ENCODE measurements at places on chromosomes 2 and 18.
A peak's percentile ranks its signal among the peaks of the same experiment; 100 is the strongest.

DNA sequence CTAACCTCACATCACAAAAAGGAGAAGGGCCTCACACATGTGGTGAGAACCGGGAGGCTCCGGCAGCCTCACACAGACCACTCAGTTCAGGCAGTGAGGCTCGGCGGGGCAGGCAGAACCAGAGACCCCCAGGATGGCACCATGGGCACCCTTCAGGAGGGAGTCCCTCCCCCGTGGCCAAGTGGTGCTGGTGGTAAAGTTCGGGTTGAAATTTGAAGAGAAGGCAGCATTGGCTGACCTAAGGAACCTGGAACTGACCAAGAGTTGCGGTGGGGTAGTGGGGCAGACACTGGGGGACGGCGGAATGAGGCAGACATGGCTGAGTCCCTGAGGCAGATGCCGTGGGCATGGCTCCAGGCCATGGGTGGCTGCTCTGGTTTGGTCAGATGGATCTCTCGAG lies 239.3 kb upstream of the MYT1L start:
- no peak for DNase-seq

DNA sequence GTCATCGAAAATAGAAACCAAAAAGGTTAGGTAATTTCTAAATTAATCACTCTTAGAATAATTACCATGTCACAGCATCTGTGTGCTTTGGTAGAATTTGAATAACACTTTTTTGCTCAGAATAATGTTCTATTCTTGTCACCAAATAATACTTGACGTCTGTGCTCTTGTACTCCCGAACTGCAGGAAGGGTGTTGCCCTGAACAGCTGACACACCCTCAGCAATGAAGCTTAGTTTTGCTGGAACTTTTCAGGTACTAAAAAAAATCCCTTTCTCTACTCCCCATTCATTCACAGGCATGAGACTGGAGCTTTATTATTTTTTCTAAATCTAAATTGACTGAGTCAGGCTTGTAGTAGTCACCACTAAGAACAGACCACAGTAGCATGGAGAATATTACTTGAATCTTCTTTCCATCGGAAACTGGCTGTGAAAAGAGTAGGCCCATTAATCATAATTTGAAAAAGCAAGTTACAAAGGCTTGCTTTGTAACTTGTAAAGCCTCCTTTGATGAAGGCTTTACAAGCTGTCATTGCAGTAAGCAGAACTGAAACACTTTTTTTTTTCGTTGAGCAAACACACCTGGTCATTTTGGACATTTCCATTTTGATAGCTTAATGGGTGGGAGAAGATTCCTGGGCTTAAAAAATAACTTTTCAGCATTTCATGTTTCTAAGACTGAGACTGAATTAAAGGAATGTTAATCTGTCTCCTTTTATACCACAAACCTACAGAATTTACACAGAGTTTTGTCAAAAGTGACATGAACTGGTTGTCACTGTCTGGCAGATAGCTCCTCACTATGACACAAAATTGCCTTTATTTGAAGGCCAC lies 70.3 kb upstream of the PELI1 start:
- DNase-seq: no peak

- no peak for DNase-seq
These were observed 57.5 kb downstream of the MYL12B start for GRCh38 chr18:3319399-3319798.

DNA sequence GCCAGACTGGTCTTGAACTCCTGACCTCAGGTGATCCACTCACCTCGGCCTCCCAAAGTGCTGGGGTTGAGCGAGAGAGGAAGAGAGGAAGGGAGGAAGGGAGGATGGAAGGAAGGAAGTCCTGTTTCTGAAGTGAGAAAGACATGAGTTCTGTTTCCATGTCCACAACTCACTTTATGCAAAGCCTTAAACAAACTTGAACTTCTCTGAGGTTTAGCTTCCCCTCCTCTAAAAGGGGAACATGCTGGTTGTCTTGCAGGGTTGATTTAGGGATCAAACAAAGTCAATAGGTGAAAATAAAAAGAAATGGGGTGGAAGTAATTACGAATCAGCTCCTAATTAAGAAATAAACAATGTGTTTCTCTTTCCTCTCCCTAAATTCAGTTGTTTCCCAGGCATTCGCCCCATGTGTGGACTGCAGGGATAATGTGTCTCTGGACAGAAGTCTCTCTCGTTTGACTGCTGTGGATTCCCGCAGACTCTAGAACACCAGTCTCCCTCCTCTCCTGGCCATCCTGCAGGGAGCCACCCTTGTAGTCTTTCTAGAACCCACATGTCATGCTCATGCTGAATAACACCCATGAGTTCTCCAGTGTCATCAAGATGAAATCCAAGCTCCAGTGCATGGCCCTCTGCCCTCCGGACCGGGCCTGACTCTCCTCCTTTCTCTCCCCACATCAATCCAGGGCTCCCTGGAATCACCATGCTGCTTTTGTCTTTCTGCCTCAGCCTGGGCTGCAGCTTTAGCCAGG lies 229.3 kb upstream of the TRIB2 start:
- DNase-seq: no peak

GRCh38 chr2:40049781-40050180 lies 270.7 kb upstream of the THUMPD2 start:
- no peak for DNase-seq

- no peak for DNase-seq
These were observed 53.8 kb downstream of the NEDD4L start for GRCh38 chr18:58097907-58098166.

DNA sequence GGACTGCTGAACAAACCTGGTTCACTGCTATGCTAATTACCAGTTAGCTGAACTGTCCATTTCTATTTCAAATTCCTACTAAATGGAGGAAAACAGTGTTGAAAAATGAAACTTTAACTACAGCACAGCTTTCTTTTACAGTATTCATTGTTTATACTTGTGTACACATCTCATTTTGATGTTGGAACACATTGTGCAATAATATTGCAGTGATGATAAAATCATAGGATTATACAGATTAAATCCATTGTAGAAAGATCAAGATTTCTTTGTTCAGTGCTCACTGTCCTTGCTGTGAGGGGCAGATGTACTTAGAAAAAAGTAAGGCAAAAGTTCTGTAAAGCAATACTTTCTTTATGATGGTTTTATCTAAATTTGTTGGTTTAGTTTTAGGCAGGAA lies 1055.1 kb downstream of the LRP1B start:
- no peak for DNase-seq

DNA sequence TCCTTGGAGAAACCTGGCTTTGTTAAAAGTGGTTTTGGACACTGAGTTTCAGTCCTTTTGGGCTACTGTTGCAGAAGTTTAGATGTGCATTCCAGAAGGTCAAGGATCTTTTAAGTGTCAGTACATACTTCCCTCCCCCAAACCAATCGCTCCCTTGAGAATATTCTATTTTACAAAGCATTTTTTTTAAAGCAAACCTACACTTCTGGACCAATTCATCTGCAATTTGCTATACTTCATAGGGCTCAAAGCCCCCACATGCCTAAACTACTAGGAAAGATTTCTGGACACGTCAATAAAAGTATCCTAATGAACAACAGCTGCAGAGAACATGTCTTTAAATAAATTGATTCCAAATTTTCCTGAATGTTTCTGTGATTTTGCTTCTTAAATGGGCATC lies 157.6 kb downstream of the RDH14 start:
- DNase-seq: no peak

DNA sequence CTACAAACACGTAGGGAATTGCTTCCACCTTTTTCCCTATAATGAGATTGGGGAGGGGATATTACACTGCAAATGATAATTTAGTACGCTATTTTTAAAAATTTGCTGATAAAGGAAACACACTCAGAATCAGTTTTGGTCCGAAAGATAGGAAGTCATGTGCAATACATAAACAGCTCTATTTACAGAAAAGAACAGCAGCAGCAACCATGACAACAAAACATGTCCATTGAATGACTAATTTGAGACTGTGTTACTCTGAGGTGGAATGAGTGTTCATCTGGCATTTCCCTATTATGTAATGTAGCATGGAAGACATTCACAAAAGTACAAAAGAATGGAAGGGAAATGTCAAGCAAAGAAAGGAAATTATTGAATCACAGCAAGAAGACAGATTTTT lies 337.2 kb downstream of the NBAS start:
- no peak for DNase-seq

DNA sequence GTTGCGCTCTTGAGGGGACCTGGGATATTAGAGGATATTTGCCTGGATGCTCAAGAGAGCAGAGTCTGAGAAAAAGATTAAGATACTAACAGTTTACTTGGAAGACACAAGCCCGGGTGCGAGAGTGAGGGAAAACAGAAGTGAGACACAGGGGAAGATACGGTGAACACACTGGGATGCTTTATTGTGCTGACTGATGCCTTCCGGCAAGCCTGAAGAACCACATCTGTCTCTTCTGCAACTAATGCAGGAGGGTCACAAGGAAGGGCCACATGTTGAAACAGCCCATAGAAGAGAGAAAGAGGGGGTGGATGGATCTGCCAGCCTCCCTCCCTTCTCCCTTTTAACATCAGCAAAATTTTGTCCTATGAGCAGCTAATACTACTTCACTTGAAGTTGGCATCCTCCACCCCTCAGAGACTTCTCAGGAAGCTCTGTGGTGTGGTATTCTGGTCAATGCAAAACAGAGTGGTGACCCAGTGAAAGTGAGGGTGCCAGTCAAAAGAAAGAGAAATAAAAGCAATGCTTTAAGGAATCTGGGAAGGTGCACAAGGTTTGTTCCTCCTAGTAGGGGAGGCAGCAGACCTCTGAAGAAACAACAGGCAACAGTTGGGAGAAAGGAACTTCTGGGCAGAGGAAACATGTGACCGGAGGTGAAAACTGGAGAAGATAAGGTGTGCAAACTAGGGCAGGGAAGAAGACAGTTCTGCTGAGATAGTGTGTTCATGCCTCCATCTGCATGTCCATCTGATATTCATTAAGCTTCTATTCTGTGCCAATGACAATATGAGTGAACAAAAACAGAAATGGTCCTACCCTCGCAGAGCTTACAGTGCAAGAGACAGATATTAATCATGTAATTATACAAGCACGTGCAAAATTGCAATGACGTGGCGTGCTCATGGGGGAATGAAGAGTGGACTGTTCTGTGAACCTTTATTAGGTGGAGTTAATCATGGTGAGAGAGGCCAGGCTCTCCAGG lies 107.1 kb downstream of the LYPD6B start:
- no peak for DNase-seq

DNA sequence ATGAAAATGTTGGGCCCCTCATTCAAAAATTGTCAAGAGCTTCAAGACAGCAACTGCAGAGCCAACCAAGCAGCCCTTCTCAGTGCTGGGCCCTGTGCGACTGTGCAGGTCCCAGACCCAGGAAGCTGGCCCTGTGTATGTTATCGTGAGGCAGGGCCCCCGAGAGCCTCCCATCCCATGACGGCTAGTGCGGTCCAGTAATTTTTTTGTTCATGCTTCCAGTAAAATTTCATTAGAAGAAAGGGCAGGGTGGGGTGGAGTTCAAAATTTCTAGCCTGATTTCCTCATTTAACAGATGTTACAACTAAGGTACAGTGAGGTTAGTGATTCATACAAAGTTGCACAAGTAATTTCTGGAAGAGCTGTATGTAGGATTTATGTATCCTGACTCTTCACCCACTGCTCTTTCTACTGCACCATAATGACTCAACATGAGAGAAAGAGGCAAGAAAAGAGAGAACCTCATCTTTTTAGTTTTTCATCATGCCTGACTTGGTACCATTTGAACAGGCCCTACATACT lies 105.5 kb downstream of the ZEB2 start:
- DNase-seq: no peak

GRCh38 chr2:200713704-200714064 lies 98.0 kb upstream of the BZW1 start:
- DNase-seq: no peak

- DNase-seq: no peak
These were observed 266.2 kb downstream of the FBXO15 start for GRCh38 chr18:73881396-73881917.

GRCh38 chr18:5463390-5463789 lies 80.4 kb downstream of the EPB41L3 start:
- DNase-seq: no peak

DNA sequence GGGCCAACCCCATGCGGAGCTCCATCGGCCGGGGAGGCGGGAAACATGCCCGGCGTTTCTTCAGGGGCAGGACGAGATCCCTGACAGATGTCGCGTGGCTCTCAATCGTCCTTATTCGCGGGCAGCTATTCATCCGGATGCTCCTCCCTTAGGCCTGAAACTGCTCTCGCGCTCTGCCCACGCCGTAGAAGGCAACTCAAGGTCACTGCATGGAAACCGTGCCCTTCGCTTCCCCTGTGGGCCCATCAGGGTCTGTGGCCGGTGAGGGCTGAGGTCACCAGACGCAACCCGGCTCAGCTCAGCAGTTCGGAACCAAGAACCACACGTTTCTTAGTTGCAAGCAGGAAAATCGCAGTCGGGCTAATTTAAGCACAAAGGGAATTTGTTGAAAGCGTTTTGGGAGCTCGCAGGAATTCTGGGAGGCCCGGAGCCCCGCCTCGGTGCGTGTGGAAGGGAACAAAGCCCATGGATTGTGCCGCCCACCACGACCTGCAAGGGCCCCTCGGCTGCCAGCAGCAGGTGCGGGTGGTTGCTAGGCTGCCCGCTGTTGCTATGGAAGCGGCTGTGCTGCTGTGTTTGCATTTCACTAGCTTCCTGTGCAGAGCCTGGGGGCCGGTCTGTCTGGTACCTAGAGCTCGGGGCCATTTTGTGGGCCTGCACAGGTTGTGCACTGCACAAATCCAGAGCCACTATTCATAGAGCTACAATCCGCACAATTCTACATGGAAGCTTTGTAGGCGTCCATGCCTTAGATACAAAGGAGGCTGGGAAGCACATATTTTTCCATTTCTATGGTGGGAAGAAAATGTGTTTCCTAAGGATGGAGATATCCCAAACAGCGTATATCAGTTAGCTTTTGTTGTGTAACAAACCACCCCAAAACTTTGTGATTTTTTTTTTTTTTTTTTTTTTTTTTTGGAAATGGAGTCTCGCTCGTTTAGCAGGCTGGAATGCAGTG lies 6.0 kb upstream of the ALLC start:
- peak; percentile 79 for DNase-seq

- DNase-seq: no peak
These were observed 52.7 kb downstream of the PHLPP1 start for GRCh38 chr18:62767836-62768557.

GRCh38 chr2:38557217-38557616 lies 45.5 kb downstream of the HNRNPLL start:
- DNase-seq: no peak

DNA sequence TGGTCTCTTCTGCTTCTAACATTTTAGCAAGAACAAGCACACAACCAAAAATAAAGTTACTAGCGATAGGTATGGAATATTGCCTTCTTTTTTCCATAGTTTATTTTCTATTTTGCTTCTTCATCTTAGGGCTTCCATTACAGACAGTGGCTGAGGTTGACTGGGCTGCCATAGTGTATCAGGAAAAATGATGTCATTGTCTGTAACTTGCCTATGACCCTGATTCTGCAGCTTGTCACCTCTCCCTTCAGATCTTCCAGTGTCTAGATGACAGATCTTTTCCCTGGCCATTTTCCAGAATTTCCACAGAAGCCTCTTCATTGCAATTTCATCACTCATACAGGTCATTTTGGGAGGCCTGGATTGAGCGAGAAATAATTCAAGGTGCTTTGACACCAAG lies 308.5 kb downstream of the EPHA4 start:
- no peak for DNase-seq

DNA sequence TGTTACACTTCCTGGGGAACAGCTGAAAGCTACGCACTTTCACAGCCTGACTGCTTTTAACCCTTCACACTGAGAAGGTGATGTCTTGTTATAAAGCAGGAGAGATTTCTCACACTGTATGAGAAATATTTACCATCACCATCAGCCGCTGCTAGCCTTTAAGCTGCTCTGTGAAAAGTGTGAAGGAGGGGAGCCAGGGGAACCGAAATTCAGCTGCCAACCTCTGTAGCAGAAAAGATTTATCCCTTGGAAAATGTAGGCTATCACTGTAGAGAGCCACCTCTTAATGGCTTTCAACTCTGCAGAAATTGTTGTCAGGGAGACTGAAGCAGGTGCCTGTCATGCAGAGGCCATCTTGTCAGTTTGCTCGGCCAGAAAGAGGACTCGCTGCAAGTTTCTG lies 145.3 kb downstream of the SP3 start:
- DNase-seq: no peak
